ENCODE measurements at places on chromosomes 7 and 10.

DNA sequence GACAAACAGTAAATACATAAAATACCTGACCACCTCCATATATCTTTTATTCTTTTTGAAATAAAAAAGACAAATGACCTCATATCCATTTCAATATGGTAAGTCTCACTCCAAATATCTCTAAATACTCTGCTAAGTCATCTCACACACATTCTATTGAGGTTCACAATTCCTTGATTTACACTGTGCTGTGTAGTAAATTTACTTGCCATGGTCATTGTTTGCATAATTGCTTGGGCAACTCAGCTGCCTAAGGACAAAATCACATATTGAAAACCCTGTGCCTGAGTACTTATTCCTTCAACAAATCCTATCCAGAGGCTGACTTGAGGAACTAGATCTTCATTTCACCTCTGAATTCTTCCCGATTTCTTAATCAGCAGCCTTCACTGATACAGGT lies 176.4 kb downstream of the THSD7A start:
- no peak for DNase-seq

DNA sequence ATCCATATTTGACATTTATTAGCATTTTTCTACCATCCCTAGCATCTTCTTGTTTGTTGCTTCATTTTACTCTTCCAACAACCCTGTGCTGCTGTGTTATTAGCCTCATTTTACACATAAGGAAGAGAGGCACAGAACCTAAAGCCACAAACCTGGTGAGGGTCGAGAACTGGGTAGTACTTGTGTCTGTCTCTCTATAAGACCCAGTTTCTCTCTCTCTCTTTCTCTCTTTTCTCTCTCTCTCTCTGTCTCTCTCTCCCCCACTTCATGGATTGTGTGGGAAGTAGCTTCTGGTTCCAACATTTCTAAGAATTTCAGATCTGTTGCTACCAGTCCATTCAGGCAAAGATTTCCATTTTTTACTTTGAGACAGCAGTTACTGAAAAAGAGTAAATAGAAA lies 1.4 kb upstream of the FRA10AC1 start:
- no peak for DNase-seq

DNA sequence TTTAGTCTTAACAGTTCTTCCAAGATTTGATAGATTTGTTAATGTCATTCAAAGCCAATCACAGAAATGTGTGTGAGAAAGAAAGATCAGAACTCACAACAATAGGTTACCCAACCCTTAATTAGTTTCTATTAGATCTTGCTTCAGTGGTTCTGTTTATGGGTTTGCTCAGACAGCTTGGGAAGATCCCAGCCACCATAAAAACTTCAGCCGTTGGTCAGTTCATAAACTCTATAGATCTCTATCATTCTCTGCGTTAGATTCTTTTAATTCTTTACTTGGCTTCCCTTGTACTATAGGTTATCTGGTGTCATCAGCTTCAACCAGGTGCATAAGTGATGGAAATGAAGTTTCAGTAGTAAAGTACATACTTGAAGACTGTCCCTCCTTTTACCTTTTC lies 54.4 kb downstream of the ZNF277 start:
- no peak for DNase-seq

DNA sequence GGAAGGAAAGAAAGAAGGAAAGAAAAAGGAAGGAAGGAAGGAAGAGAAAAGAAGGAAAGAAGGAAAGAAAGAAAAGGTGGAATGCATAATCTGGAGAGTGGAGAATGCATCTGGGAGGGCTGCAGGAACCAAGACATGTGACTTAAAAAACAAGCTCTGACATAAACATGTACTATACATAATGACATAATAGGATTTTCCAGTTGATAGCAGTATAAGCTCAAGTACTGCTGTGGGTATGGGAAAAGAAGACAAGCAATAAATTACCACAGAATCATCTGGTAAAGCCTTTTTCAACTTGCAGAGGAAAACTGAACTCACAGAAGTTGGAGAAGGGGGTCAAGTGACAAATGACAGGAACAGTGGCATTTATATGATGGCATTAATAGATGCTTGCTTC lies 345.9 kb downstream of the PLXDC2 start:
- no peak for DNase-seq

DNA sequence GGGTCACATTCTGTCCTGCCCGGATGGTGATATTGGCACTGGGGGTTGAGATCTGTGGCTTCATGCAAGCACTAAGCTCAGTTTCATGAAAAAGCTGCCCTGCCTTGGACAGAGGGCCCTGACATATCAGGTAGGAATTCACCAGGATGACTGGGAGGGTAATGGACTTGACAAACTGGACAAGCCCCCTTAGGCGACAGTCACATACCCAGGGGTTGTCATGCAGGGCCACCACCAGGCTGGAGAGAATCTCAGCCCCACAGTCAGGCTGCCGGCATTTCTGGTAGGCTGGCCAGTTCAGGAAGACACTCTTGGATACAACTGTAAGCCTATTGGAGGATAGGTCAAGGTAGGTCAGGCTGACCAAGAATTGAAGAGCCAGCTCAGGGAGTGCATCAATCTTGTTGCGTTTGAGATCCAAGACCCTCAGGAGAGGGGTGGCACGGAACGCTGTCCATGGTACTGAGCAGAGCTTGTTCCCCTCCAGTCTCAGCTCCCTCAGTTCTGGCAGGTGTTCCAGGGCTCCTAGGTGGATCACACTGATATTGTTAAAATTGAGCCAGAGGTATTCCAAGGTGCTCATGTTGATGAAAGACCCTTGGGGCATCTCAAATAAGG lies 824 bp downstream of the LRIT2 start:
- DNase-seq, result no peak

GRCh38 chr7:130958846-130959245 lies 224.8 kb upstream of the KLF14 start:
- no peak for DNase-seq
